ENCODE measurements at places on chromosomes 16 and 17.

- no peak for DNase-seq
These were observed 58.8 kb downstream of the USP10 start for GRCh38 chr16:84758627-84759026.

DNA sequence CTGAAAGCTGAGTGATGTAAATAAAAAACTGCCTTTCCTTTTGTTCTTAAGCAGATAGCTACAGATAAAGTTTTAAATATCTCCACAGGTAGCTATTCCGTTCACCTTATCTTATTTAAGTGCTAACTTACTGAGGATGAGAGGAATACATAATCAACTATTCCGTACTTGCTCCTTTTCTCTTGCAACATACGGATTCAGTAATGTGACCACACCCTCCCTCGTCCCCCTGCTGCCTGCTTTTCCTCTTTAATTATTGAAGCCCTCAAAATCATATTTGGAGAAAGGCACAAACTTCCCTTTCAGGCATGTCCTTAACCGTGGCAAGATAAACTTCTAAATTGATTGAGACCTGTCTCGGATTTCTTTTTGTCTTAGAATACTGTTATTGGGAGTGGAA, 101.4 kb downstream of the MAP2K4 start:
- DNase-seq: no peak

DNA sequence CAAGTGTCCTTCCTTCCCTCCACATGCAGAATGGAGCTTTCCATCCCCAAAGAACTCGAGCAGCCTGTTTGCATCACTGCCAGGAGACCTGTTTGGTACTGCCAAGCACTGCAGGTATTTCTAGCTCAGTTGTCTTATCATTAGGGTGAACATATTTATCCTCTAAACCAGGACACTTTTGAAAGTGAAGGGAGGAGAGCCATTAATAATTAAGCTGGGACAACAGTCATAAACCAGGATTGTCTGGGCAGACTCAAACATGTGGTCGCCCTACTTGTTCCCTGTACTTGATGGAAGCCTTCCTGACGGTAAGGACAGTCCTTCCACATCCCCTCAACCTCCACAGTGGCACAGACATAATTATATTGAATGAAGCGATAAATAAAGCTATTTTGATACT, 67.4 kb downstream of the PRKCA start:
- DNase-seq: no peak

DNA sequence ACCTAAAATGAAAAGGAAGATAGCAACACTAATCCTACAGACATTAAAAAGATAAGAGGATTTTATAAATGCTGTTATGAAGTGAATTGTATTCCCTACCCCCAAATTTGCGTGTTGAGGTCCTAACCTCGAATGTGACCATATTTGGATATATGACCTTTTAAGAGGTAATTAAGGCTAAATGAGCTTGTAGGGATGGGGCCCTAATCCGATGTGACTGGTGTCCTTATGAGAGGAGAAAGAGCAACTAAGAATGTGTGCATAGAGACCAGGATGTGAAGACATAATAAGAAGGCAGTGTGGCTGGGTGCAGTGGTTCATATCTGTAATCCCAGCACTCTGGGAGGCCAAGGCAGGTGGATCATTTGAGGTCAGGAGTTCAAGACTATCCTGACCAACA, 48.2 kb upstream of the FAM20A start:
- DNase-seq: no peak

DNA sequence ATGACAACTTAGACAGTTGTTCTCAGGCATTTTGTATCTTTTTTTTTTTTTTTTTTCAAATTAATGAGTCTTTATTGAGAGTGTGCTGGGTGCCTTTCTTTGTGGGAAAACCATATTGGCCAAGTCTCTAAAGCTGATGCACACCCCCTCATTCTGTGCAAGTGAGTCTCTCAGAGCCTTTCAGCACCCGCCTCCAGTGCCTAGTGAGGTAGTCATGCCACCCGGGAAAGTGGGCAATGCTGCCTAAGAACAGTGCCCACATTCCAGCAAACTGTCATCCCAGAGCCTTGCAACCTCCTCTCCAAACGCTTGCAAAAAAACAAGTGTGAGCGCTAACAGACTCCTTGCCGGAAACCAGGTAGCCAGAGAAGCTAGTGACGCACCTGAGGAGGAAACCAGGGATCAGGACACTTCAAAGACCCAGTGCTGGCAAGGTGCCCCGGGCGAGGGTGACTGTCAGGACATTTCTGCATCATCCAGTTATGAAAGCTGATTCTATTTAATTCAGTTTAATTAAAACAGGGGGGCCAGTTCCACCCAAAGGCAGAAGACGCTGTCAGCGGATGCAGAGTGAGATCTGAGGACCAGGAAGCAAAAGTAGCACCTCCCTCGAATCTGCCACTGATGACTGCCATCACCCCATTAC, 34.9 kb downstream of the SMARCE1 start:
- DNase-seq: no peak

- no peak for DNase-seq
These were observed 68.5 kb upstream of the AMZ2 start for GRCh38 chr17:68179236-68179925.

DNA sequence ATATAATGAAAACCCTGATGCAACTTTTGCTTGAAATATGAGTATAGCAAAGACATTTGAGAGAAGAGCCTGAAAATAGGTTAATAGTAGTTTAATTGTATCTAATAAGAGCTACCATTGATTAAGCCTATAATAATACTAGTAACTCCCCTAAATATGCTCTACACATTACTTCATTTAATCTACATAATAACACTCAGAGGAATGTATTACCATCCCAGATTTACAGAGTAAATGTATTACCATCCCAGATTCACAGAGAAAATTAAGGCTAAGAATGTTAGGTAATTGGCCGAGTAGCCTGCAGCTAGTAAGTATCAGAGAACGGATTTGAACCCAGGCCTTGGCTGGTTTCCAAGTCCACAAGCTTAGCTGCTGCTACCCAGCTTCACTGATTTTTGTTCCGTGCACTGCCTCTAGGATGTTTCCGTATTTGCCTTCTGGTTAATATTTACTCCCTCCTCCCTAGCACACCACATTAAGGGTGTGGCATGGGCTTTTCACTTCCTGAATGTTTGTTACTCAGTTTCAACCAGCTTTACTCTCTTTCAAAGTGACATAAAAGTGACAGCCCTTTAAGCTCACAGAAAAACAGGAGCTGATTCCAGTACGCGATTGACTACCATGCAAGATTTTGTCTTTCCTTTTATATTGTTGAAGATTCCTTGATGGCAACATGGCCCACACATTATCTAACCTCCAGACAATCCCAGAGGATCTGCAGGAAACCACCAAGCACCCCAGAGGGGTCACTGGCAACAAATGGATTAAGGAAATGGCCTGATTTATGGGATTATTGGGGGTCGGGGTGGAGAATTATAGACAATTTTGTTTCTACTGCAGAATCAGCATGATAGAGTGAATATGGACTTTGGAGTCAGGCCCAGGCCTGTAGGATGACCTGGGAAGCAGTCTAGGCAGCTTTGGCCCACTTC, 26.7 kb upstream of the TOX3 start:
- DNase-seq: no peak

DNA sequence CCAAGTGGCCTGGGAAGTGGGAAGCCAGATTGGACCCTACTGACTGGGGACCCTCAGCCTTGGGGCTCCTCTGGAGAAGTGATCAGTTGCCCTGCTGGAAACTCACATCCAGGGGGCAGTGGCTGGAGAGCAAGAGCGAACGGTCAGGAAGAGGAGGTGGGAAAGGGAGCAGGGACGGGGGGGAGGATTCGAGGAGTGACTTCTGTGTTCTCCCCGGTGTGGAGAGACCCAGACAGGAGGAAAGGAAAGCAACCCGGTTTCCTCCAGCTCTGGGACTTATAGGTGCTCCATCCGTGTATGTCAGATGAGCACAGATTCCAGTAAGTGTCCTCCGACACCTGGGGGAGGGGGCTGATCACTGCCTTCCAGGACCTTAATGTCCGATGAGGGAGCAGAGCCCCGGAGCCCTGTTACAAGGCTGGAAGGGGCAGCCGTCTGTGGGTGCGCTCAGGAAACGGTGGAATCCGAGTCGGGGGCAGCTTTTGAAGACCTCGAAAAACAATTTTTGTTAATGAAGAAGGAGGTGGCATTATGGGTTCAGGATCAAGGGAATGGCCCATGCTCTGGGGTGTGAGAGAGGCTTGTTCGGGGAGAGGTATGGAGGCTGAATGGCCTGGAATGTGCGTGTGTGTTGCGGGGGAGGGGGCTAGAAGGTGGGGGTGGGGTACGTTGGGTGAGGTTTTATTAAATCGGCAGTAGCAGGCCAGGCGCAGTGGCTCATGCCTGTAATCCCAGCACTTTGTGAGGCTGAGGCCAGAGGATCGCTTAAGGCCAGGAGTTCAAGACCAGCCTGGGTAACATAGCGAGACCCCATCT, 34.8 kb upstream of the NDRG4 start:
- peak; percentile 29 for DNase-seq

DNA sequence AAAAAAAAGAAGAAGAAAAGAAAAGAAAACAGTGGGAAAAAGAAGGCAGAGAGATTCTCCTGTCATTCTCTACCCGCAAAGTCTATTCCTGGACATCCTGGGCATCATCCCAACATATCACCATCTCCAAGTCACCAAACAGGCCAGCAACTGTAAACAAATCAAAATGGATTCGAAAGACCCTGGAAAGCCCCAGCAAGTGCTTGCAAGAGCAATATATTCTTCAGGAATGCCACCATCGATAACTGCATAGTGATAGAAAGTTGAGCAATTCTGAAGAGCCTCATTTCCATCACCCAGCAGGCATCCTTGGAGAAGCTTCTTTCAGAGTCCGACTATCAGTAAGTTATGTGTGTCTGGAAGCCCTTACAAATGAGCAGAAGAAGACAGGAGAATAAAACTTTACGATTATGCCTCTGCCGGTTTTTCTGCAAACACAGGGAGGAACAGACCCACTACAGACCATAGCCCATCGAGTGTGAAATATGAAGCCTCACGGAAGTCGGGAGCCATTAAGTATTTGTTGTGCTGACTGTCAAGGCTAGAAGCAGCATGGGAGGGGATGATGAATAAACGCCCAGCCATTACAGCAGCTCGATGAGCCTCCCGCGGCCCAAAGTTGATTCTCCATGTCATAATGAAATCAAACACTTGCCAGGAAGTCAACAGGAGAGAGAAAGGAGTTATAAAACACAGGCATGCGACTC, 64.5 kb upstream of the SEC14L1 start:
- DNase-seq: no peak

DNA sequence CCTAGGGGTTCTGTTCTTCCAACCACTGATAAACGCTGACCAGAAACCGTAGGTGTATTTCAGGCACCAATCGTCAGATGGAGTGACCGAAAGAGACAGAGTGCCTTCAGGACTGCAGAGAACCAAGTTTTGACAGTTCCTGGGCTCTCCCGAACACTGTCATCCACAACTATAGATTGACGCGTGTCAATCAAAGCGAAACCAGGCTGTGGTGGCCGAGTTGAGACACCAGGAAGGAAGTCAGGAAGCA, 11.9 kb upstream of the AURKB start:
- no peak for DNase-seq

GRCh38 chr16:55390630-55391237, 66.7 kb downstream of the IRX6 start:
- no peak for DNase-seq

DNA sequence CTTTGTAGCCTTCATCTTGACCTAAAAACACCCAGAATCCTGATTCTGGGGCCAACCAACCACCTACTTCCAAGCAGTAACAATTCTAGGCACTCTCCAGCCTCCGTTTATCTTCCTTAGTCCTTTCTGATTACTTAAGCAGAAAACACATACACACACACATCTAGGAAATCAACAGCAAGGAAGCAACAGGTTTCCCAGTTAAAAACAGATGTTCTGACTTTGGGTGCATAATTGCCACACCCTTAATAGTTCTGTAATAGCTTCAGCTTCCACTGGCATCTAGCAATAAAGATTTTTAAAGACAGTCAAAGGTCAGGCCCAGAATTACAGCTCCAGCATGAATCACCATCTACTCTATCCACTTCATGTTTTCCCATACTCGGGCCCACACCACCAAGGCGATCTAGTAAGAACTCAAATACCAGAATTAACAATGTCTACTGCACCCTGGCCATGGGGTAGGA, 2.6 kb downstream of the ARHGAP17 start:
- peak; percentile 26 for DNase-seq

DNA sequence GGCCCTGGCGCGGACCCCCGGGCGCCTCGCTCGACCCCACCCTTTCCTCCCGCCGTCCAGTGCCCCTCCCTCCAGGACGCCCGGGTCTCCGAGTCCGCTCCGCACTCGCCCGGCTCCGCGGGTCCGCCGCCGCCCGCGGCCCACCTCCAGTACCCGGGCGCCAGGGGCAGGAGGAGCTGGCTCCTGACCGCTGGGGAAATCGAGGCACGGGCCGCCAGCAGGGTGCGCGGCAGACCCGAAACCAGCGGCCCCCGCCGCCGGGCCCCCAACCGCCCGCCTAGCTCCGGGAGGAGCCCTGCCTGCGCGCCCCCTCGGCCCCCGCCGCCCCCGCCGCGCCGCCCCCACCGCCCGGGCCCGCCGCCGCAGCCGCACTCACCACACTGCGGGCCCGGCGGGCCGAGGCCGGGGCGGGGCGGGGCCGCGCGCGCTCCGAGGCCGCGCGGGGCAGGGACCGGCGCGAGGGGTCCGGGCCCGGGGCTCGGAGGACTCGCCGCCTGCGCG, 333 bp downstream of the MAFG start:
- DNase-seq: no peak

DNA sequence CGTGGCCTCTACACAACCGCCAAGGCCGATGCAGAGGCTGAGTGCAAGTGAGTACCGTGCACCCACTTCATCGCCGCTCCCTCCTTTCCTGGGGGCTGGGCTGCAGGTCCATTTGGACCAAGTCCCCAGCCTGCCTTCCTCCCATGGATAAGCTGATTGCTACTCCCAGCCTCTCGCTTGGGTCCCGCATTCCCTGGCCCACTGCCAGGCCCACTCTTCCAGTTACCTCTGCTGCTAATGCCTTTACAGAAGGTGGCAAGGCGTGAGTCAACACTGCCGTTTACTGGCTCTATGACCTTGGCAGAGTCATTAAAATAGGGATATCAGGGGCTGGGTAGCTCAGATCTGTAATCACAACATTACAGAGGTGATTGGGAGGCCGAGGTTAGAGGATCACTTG, 11.2 kb downstream of the SULT1A2 start:
- peak; percentile 50 for DNase-seq

GRCh38 chr17:46720408-46720807, 98.1 kb downstream of the WNT3 start:
- DNase-seq: no peak

- DNase-seq: no peak
These were observed 204.7 kb upstream of the CIBAR2 start for GRCh38 chr16:85316944-85317343.

DNA sequence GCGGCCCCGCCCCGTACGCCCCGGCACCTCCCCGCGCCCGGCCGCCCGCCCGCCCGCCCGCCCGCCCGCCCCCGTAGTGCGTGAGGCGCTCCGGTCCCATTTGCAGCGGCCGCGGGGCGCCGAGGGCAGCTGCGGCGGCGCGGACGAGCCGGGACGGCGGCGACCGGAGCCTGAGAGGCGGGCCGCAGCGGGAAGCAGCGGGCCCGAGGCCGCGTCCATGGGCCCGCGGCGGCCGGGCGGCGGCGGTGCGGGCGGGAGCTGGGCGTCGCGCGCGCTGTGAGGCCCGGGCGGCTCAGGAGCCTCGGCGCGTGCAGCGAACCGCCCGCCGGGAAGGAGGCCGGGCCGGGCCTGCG, at the start of gene MPRIP:
TSS of gene MPRIP (plus strand) at position 74 of the 353 bp plus-strand sequence. CDS start 392 bp downstream, outside the sequence.
- no peak for DNase-seq
